ENCODE measurements at places on chromosomes 2 and 18.

DNA sequence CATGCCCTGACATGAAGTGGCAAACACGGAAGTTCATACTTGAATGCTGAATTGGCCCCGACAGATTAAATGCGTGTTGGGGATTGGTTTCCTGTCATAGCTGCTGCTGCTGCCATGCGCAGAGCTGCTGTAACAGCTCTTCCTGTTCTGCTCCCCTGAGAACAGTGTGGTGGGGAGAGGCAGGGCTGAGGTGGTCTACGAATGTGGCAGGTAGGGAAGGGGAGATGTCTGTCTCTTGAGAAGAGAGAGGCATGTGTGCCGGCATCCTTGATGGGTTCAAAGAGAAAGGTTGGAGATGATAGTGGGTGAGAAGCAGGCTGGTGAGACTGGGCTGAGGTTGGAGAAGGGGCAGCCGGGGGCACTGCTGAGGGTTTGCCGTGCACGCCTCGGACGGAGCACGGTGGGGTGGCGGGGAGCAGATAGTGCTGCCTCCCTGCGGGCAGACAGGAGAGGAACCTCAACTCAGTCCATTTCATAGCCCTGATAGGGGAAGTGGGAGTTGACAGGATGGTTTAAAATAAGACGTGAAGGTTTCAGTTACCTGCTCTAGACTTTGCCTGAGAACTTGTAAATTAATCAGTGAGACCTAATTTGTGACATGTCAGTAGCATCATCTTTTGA lies 46.1 kb downstream of the TMEM185B start:
- H3K27me3 ChIP-seq: no peaks in the 10 kb centered on the region
- H3K36me3 ChIP-seq: peaks cover 1% of the 10 kb centered on the region
- peak overlapping the region; percentile 54 for H3K4me3 ChIP-seq
- H3K27ac ChIP-seq: peak overlapping the region; percentile 62

DNA sequence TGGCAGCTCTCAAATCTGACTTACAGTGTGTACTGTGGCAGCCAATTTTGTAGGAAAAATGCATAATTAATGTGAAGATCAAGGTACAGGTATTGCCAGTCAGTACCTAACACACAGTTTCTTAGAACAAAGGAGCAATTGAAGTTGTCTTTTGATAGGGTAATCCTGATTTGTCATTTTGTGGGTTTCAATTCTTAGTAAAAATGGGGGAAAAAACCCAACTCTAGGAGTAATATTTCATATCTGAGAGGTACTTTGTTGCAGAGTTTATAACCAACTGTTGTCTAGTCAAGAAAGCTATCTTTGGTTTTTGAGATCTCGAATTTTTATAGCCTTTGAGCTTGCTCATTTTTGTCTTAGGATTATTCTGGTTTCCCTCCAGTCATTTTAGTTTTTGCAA lies 16.1 kb downstream of the SPATS2L start:
- H3K27ac ChIP-seq: no peak overlapping the region
- no peak overlapping the region for H3K4me3 ChIP-seq
- DNase-seq: no peak
- H3K36me3 ChIP-seq: no peaks in the 10 kb centered on the region

- no peak for DNase-seq
- H3K27me3 ChIP-seq: no peaks in the 10 kb centered on the region
- no peak overlapping the region for H3K4me3 ChIP-seq
Observed at GRCh38 chr2:123696799-123697410, 328.2 kb upstream of the CNTNAP5 start.

- DNase-seq: no peak
- H3K4me3 ChIP-seq: no peak overlapping the region
- peak overlapping the region; percentile 69 for H3K27ac ChIP-seq
Observed at GRCh38 chr2:120231564-120231973, 8.4 kb upstream of the TMEM185B start.

- no peaks in the 10 kb centered on the region for H3K27me3 ChIP-seq
- no peak overlapping the region for H3K4me3 ChIP-seq
- DNase-seq: no peak
- H3K27ac ChIP-seq: no peak overlapping the region
Observed at GRCh38 chr2:11357428-11357972, 13.1 kb upstream of the ROCK2 start.

DNA sequence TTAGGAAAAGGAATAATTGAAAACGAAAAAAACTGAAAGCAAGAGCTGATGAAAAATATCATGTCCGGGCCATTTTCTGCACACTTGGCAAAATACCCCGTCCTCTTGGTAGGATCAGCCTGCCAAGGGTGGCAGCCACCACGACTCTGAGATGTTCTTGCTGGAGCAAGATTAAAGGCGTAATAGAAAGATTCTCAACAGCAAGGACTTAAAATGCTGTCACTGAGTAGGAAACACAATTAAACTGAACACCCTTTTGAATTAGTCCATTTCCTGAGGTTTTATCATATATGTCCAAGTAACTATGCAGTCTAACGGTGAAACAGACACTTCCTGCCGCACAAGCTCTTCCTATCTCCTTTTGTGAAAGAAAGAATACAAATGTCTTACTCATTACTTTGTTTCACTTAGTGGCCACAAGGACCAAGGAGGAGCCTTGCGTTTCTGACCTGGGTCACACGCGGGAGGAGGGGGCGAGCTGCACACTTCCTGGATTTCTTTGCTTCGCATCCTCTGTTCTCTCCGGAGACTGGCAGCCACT lies 222.7 kb downstream of the PIEZO2 start:
- no peaks in the 10 kb centered on the region for H3K4me1 ChIP-seq
- DNase-seq: no peak
- no peak overlapping the region for H3K27ac ChIP-seq
- no peaks in the 10 kb centered on the region for H3K36me3 ChIP-seq
- no peak overlapping the region for H3K4me3 ChIP-seq
- H3K27me3 ChIP-seq: no peaks in the 10 kb centered on the region

DNA sequence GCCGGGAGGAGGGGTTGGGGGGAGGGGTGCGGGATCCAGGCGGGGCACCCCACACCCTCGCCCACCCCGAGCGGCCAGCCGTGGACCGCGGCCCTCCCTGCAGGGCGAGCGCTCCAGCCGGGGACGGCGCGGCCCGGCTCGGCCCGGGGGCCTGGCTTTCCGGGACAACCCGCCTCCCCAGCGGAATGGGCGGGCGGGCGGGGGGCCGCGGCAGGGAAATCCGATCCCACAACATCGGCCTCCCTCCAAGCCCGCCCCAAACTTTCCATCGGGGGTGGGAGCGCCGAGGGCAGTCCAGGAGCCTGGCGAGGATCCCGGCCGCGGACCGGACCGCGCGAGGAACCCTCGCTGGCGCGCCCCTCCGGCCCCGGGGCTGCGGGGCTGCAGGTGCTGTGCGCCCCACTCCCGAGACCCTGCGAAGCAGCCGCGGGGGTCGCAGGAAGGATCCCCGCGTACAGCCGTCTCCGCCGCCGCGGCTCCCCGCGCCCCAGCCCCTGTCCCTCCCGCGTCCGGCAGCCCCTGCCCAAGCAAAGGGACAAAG lies 529 bp downstream of the SEMA4C start:
- no peak for DNase-seq
- peak overlapping the region; percentile 80 for H3K4me3 ChIP-seq
- peaks cover 38% of the 10 kb centered on the region for H3K4me1 ChIP-seq
- no peak overlapping the region for H3K27ac ChIP-seq
- peaks cover 21% of the 10 kb centered on the region for H3K36me3 ChIP-seq
- H3K27me3 ChIP-seq: no peaks in the 10 kb centered on the region

- no peak for DNase-seq
- H3K27me3 ChIP-seq: no peaks in the 10 kb centered on the region
- no peak overlapping the region for H3K27ac ChIP-seq
- H3K4me1 ChIP-seq: peaks cover 16% of the 10 kb centered on the region
Observed at GRCh38 chr2:30421604-30422443, 25.2 kb upstream of the LCLAT1 start.

DNA sequence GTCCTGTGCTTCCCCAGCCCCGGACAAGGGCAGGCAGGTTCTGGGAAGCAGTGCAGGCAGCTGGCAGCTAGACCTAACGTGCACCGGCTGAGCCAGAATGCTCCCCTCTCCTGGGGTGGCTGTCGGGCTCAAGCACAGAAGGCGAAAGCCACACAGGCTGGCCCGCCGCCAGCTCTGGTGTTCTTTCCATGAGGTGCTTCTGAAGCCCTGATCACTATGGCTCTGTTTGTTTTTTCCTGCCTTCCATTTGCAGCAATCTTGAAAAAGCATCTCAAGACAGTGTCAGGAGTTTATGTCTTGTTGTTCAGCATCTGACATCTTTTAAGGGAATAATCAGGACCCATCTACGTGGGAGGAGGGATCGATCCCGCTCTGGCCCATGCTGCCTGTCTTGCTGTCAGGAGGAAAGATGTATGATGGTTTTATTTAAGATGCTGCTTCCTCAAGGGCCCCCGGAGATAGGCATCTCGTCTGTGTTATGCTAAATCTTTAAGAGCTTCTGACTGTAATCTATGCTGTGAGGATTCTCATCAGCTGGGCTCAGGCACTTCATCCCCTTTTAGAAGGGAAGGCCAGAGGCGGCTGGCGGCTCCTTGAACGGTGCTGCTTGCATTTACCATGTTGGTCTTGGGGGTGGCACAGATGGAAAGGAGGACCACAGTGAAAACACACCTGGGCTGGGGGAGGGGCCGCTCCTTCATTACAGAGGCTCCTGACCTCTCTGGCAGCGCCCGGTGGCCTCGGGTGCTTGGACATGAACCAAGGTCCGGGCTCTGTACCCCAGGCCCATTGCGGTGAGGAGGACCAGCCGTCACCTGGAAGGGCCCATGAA lies 118.5 kb upstream of the HDAC4 start:
- H3K4me3 ChIP-seq: no peak overlapping the region
- H3K36me3 ChIP-seq: no peaks in the 10 kb centered on the region
- no peak overlapping the region for H3K27ac ChIP-seq
- no peaks in the 10 kb centered on the region for H3K27me3 ChIP-seq

DNA sequence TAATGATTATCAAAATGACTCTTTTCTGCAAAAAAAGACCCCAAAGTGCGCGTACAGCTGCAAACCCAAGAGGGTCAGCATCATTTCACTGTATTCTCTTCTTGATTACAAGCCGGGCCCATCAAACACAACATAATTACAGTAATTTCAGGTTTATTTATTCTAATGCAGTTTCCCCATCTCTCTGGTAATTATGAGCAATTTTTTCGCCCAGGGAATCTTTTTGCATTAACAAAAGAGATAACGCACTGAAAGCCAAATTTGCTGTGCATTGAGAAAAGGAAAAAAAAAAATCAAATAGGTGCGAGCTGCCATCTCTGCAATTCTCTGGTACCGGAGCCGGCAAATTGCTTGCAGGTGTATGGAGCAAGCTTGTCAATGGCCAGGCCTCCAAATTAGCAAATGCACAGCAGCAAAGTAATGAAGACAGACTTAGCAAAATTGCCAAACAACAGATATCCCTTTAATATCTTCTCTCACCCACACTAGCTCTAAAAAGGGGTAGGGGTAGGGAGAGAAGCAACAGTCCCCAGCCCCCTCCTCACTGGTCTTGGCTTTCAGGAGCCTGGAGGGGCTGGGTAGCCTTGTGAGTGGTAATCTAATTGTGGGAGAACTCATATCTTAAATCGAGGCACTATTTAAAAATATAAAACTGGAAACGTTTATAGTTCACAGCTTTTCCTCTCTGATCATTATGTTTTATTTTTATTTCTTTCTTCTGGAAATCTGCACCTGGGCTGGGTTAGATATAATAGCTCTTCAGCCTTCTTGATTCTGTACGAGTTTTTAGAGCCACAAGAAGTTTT lies 6.7 kb downstream of the DLX1 start:
- peaks cover 21% of the 10 kb centered on the region for H3K4me1 ChIP-seq
- H3K36me3 ChIP-seq: no peaks in the 10 kb centered on the region
- no peak overlapping the region for H3K4me3 ChIP-seq
- peaks cover 78% of the 10 kb centered on the region for H3K27me3 ChIP-seq
- no peak overlapping the region for H3K27ac ChIP-seq
